Stimulated activated CD4-positive, alpha-beta T cell treated with anti-CD3 and anti-CD28 coated beads, TNF-alpha, amount 100 ng/mL, for 1 hour (primary cell): ENCODE measurements at places on chromosomes 13 and 19.

DNA sequence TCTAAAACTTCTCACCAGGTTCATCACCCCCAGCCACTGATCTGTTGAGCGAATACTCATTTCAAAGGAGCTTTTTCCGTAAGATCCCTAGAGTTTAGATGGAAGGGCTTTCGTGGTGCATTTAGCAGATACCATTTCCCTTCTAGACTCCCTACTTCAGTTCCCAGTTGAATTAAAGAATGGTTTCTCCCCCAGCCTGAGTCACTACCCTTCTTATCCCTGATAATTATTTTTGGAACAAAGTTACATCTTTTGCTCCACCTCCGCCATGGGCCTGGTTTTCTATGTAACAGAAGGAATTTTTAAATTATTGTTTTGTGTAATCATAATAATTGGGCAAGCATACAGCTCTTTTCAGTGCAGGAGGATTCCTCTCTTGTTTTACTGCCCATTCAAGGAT, 22.0 kb downstream of the USPL1 start:
- no peak for DNase-seq

GRCh38 chr13:29108068-29108786, 288.1 kb downstream of the MTUS2 start:
- DNase-seq, result no peak

DNA sequence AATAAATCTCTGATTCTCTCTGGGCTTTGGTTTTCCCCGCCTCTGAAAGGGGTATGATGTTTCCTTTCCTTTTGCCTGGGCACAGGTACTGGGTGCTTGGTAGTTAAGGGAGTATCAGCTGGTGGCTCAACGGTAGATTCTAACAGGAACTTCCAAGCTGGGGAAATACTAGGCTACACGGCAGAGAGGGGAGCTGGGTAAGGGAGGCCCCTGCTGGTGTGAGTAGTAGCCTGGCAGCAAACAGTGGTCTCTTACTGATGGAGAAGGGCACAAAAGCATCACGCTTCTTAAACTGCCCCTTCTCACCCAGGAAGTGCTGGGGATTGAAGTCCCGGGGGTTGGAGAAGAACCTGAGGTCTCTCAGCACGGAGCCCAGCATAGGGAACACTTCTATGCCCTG, 26.9 kb upstream of the CYP2A7 start:
- no peak for DNase-seq

DNA sequence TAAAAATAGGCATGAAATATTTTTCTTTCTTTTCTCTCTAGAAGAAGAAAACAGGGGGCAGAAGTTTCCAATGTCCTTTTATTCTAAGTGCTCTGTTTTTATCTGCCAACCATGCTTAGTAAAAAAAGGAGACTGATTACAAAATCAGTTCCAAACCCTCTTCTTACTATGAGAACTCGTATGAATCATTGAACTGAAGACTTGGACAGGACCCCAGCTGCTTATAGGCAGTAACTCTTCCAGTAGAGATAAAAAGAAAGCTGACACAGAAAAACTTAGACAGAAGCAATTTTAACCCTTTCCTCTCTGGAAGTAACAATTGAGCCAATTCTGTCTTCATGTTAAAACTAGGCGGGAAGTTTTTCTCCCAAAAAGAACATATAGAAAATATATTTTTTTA, 24.5 kb upstream of the FREM2 start:
- DNase-seq, result no peak

GRCh38 chr19:2084993-2085720, 11.0 kb downstream of the MOB3A start:
- DNase-seq, result peak; percentile 95

GRCh38 chr13:69704311-69704710, 403.3 kb upstream of the ATXN8OS start:
- no peak for DNase-seq

- DNase-seq, result no peak
Observed at GRCh38 chr13:57653229-57653989, 21.9 kb downstream of the PCDH17 start.

GRCh38 chr13:44583137-44583536, 7.0 kb upstream of the TSC22D1 start:
- no peak for DNase-seq

GRCh38 chr13:80133631-80134261, 207.2 kb downstream of the SPRY2 start:
- DNase-seq, result no peak

DNA sequence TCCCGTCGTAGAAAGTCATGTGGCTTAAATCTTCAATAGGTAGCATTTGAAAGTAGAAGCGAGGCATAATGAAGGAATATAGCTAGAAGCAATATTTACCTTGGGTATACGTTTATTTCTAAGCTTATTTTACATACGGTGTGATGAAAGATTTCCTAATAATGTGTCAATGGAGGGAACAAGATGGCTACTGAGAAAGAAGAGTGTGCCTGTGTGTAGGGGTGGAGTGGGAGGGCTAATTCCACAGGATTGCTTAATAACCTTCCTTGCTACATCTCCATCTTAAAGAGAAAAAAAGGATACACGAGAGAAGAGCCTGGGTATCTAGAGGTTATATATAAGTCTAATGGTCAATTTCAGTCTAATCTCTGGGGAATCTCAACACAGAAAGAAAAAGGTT, 2.0 kb downstream of the SPART start:
- DNase-seq, result no peak

- no peak for DNase-seq
Observed at GRCh38 chr19:55685776-55686175, 10.8 kb downstream of the EPN1 start.

DNA sequence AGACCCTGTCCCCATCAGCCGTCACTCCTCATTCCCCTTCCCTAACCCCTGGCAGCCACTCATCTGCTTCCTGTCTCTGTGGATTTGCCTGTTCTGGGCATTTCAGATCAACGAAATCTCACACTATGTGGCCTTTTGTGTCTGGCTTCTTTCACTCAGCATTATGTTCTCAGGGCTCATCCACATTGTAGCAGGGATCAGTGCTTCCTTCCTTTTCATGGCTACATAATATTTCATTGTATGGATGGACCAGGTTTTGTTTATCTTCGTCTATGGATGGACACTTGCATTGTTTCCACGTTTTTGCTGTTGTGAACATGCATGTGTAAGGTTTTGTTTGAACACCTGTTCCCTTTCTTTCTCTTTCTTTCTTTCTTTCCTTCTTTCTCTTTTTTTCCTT, 41.3 kb downstream of the NWD1 start:
- DNase-seq, result no peak

DNA sequence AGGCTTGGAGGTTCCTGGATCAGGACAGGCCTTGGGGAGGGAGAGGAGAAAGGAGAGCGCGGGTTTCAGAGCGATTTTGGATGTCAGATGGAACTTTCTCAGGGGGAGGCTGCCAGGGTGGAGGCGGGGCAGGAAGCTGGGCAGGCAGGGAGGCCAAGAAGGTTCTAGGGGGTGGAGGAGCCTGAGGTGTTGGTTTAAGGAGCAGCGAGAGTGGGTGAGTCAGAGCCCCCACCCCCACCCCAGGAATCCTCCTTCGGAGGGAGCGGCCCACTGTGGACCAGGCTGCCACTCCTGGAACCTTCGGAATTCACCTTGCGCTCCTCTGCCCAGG, 15.9 kb upstream of the NOP53 start:
- no peak for DNase-seq
